ENCODE measurements at places on chromosomes 3 and 15.

DNA sequence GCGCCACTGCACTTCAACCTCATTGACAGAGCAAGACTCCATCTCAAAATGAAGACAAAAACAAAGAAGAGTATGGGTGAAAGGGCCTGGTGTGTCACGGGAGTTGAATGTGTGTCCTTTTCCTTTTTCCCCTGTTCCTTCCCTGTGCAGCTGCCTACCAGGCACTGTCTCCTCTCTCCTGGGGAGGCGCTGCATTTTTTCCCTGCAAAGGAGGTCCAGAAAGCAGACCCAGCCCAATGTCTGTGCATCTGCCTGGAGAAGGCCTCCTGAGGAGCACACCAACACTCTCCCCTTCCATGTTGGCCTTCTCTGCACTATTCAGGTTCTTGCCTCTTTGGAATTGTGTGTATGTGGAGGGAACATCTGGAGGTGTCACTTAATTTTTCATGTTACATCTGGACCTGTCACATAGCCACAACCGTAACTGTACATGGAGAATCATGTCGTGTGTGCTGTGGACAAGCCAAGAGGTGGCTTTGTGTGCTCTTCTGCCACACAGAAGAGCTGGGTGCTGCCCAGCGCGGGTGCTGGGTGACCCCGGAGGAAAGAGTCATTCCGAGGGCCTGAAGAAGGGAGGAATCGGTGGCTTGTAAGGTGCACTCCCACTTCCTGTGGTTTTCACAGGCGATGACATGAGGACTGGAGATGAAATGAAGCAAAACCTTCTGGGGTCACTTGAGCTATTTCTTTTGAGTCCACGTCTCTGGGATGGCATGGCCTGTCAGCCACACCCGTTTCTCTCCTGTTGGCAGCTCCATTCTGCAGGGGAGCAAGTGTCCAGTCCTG is 46.5 kb upstream of the CGNL1 start:
- no peak for DNase-seq

GRCh38 chr3:122691195-122691594 is 10.6 kb downstream of the PARP14 start:
- DNase-seq, result no peak

- DNase-seq, result no peak
Measured at GRCh38 chr15:101239724-101240136, 12.1 kb downstream of the CHSY1 start.

GRCh38 chr15:39358441-39359041 is 222.3 kb upstream of the THBS1 start:
- no peak for DNase-seq

- DNase-seq, result no peak
Measured at GRCh38 chr3:54514006-54514405, 391.7 kb downstream of the CACNA2D3 start.

DNA sequence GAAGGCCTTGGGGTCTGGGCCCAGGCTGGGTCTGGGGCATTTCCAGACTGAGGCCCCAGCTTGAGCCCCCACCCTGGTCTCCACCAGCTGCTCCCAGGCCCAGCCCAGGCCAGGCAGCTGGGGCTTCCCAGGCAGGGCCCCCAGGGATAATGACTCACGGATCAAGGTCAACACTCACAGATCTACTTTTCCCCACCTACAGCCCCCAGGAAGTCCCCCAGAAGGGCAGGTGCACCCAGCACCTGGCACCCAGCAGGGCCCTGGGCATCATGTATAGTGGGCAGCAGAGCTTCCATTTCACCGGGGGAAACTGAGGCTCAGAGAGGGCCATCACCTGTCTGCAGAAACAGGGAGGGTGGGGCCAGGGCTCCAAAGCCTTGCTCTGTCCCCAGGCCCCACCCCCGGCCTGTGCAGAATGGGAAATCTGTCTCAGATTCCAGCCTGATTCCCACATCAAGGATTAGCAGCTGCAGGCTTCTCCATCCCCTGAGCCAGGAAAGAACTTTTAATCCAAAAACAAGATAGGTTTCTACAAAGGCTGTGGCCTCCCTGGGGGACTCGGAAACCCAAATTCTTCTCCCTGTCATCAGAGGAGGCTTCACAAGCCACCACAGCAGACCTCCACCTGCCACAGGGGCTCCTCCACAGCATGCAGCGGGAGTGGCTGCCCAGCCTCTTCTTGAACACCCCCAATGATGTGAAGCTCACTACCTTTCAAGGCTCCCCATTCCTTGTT is 49.8 kb downstream of the IQSEC1 start:
- DNase-seq, result no peak

GRCh38 chr15:61921093-61921492 is 139.2 kb downstream of the VPS13C start:
- no peak for DNase-seq

GRCh38 chr15:50854601-50855490 is 53.6 kb upstream of the AP4E1 start:
- no peak for DNase-seq

DNA sequence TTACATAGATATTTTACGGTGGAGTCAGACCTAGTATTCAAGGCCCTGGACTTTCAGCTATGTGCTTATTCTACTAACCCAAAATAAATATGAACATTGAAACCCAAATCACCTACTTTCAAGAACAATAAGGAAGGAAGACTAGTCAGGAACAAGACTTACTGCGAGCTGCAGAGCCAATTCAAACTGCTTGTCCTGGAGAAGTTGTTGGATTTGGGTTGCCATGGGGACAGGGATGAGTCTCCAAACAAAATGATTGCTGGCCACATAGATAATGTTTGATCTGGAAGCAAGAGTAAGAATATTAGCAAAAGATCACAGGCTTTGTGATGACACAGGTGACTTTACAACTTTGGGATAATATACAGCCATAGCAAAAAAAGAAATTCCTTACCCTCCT is 21.6 kb upstream of the PLA2G4F start:
- DNase-seq, result no peak

DNA sequence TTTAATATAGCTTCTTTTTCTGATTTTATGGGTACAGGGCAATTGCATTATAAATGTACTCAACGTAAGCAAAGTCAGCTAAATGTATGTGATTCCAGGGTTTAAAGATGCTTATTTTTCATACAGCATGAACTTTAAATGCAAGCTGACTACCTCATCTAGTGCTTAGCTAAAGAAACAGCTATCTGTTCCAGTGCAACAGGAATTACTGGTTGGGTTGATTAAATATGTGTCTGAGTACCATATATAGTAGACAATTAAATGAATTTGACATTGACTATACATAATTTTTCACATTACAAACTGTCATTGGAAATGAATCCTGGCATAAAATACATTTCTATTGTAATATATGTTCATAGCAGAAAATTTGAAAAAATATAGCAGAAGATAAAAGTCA is 26.3 kb upstream of the SV2B start:
- no peak for DNase-seq
